ENCODE measurements at places on chromosomes 4 and X. TPM values are rescaled to one million over a fixed set of nuclear protein-coding genes. Genes with fewer than 3 reads are reported as not detected.

The TEX13B gene
- total RNA-seq, result not detected

The NKX6-1 gene
- total RNA-seq, result under 0.01 TPM

The TMEM35A gene
- 1.9 TPM for total RNA-seq

The CHRDL1 gene
- total RNA-seq, result under 0.01 TPM

The ASB9 gene
- 2.6 TPM for total RNA-seq

The CSAG2 gene
- total RNA-seq, result not detected

The KLKB1 gene
- not detected for total RNA-seq

The ODAPH gene
- total RNA-seq, result not detected

The PNMA6A gene
- 0.43 TPM for total RNA-seq

The TEX11 gene
- total RNA-seq, result not detected

The UGT2B10 gene
- not detected for total RNA-seq

The PDE6B gene
- under 0.01 TPM for total RNA-seq

The ZNF141 gene
- total RNA-seq, result 9.5 TPM

The RTL3 gene
- 0.32 TPM for total RNA-seq

The MPC1L gene
- total RNA-seq, result not detected

The MAGEB3 gene
- not detected for total RNA-seq

The ARAP2 gene
- total RNA-seq, result 11.2 TPM

The IL13RA1 gene
- total RNA-seq, result 61.3 TPM

The SMR3A gene
- not detected for total RNA-seq

The AKAP14 gene
- not detected for total RNA-seq

The RGS12 gene
- total RNA-seq, result 11.7 TPM

The BTK gene
- not detected for total RNA-seq

The UNC5C gene
- under 0.01 TPM for total RNA-seq

The SSX5 gene
- not detected for total RNA-seq

The KCNIP4 gene
- total RNA-seq, result under 0.01 TPM

The CCDC149 gene
- 8.6 TPM for total RNA-seq

The N4BP2 gene
- 8.7 TPM for total RNA-seq

The ATP2B3 gene
- not detected for total RNA-seq

The PGAM4 gene
- total RNA-seq, result not detected

The BGN gene
- 62.5 TPM for total RNA-seq

The EDNRA gene
- 4.2 TPM for total RNA-seq

The CFAP99 gene
- not detected for total RNA-seq

The CCKAR gene
- total RNA-seq, result 0.43 TPM

The AMELX gene
- not detected for total RNA-seq

The RIBC1 gene
- 0.32 TPM for total RNA-seq

The ZRSR2 gene
- total RNA-seq, result 5.6 TPM

The TLR2 gene
- total RNA-seq, result 0.32 TPM

The MAP7D2 gene
- not detected for total RNA-seq

The FGD1 gene
- total RNA-seq, result 11.0 TPM

The SGCB gene
- 21.3 TPM for total RNA-seq

The TMPRSS11F gene
- not detected for total RNA-seq
